Amygdala (tissue), 56 donors: ENCODE measurements at places on chromosomes 12 and 14.

- no peak for DNase-seq
These were observed 24.5 kb upstream of the SPTLC2 start for GRCh38 chr14:77640756-77641533.

- DNase-seq, result no peak
These were observed 64.2 kb upstream of the CSRP2 start for GRCh38 chr12:76943008-76943407.

GRCh38 chr12:70756118-70756517 is 118.9 kb upstream of the PTPRB start:
- no peak for DNase-seq

DNA sequence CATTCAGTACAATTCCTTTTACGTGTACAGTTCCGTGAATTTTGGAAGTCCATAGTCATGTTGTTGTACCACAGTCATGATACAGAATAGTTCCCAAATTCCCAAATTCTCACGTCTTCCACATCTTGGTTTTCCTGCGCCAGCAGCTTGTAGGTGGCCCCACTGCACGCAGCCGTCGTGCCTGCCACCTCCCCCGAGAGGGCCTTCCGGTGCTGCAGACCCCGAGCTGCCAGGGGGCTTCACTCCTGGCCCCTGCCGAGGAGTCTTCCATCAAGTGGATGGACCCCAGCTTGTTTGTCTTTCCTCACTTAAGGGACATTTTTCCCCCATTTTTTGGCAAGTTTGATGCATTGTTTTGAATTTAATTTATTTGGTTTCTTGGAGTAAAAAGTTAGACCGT is 16.8 kb downstream of the MTA1 start:
- DNase-seq, result no peak

- DNase-seq, result no peak
These were observed 47.9 kb downstream of the GALC start for GRCh38 chr14:87944987-87945604.

GRCh38 chr14:59277659-59278058 is 89.2 kb downstream of the DAAM1 start:
- no peak for DNase-seq

- DNase-seq, result peak; percentile 9
These were observed 7.5 kb downstream of the TMEM52B start for GRCh38 chr12:10186299-10186698.

GRCh38 chr12:121893961-121894460 is 5.4 kb downstream of the PSMD9 start:
- no peak for DNase-seq

- DNase-seq, result no peak
These were observed 830 bp upstream of the MIS18BP1 start for GRCh38 chr14:45253754-45254310.

DNA sequence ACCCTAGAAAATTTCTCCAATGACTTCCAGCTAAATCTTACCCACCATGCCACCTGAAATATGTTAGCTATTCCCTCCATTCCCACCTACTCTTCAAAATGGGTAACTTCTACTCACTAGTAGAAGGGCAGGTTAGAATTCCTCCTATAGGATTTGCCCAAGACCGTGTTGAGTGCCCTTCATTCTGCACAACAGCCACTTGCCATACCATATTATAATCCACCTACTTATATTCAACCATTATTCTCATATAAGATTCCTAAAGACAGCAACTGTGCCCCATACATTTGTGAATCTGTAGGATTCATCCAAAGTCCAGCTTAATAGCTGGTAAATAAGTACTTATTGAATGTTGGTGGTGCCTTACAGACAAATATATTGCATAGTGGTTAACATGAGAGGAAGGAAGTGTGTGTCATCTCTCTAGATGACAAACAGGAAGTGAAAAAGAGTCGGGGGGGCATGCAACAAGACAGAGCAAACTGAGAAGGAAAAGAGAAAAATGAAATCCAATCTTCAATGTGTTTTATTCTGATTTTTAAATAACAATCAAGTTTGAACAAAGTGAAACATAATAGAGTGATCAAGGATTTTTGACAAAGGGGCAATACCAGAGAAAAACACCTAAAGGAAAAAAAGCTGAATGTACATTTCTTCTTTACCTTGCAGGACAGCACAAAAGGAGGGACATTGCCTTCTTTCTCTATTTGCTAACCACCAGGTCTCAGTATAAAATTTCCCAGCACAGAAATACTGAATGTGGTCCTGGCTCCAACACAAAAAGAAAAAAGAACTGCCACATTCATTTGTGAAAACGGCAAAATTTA is 389.3 kb upstream of the USP15 start:
- DNase-seq, result no peak

- no peak for DNase-seq
These were observed 4.7 kb downstream of the CHGA start for GRCh38 chr14:92927349-92928257.
